ENCODE measurements at places on chromosomes 4 and X.

- no peak overlapping the region for H3K27ac ChIP-seq
- no peaks in the 10 kb centered on the region for H3K36me3 ChIP-seq
- H3K27me3 ChIP-seq, result no peaks in the 10 kb centered on the region
- H3K4me1 ChIP-seq, result peaks cover 11% of the 10 kb centered on the region
- H3K4me3 ChIP-seq, result no peak overlapping the region
- no peak for DNase-seq
These were observed 119.4 kb downstream of the AFAP1 start for GRCh38 chr4:7820031-7820818.

DNA sequence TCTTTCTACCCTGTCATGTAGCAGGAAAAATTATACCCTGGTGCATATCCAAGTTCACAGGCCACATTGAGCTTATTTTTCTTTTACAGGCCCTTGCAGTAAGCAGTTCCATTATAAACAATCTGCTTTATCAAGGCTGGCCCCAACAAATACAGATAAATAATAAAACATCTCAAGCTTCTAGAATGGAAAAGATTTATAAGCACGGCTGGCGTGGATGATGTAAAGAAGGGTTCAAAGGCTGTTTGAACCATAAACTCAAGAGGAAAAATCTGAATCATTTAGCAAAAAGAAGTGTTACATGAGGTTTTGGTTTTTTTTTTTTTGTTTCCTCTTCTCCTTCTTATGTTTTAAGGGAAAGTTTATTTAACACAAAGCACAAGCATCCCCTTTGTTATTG lies 109.7 kb downstream of the UNC5C start:
- H3K27ac ChIP-seq, result peak overlapping the region; percentile 27
- no peaks in the 10 kb centered on the region for H3K27me3 ChIP-seq
- DNase-seq, result no peak
- no peak overlapping the region for H3K4me3 ChIP-seq

GRCh38 chrX:117053260-117053659 lies 590.5 kb upstream of the CT83 start:
- no peak overlapping the region for H3K27ac ChIP-seq
- no peaks in the 10 kb centered on the region for H3K4me1 ChIP-seq
- no peak overlapping the region for H3K4me3 ChIP-seq
- H3K27me3 ChIP-seq, result no peaks in the 10 kb centered on the region

- H3K4me1 ChIP-seq, result peaks cover 5% of the 10 kb centered on the region
- no peak overlapping the region for H3K4me3 ChIP-seq
- no peaks in the 10 kb centered on the region for H3K36me3 ChIP-seq
- peak; percentile 55 for DNase-seq
- H3K27ac ChIP-seq, result no peak overlapping the region
- no peaks in the 10 kb centered on the region for H3K27me3 ChIP-seq
These were observed 82.9 kb downstream of the STOX2 start for GRCh38 chr4:183987987-183988392.

Data from body of pancreas (tissue), 4 donors.